Fibroblast of skin of abdomen (primary cell): ENCODE measurements at places on chromosomes 5 and 9.

- DNase-seq, result no peak
Observed at GRCh38 chr5:2762744-2763532, 11.5 kb upstream of the IRX2 start.

DNA sequence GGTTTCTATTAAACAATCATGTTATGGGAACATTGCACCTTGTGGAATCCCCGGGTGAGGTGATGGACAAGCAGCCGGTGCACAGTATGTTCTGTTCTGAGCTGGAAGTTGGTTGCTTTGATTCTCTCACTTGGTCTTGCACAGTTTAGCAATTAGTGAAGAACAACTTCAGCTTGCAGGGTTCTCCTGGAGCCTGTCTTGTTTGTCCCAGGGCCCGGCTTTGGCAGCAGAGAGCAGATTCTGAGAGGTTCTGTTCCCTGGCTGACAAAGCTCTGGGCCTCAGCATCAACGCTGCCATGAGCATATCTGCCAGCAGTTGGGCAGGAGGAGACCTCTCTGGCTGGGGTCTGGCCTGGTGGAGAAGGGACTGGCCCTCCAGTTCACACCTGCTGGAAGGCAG lies 16.9 kb downstream of the GADD45G start:
- DNase-seq, result no peak

DNA sequence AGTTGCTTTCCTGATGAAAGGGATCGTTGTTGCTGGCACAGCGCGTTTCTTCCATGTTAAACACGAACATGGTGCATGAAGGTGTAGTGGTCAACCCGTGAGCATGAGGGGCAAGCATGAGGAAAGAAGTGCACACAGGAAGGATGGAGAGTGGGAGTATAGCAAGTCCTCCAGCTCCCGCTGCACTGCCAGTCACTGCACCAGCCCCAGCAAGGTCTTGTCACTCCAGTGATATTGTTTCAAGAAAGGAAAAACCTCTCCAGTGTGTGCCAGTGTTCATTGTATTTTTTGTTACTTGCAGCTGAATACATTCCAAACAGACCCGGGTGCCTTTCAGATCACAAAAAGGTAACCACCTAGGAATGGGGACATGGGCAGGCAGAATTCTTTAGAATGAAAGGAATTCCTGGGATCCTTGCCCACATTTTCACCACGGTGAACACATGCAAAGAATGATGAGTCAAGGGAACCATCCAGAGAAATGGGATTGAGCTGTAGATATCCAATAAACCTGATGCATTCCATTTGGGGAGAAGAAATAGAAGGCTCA lies 186.3 kb downstream of the AOPEP start:
- DNase-seq, result peak; percentile 96

GRCh38 chr5:50964746-50965653 lies 298.6 kb downstream of the PARP8 start:
- DNase-seq, result no peak

DNA sequence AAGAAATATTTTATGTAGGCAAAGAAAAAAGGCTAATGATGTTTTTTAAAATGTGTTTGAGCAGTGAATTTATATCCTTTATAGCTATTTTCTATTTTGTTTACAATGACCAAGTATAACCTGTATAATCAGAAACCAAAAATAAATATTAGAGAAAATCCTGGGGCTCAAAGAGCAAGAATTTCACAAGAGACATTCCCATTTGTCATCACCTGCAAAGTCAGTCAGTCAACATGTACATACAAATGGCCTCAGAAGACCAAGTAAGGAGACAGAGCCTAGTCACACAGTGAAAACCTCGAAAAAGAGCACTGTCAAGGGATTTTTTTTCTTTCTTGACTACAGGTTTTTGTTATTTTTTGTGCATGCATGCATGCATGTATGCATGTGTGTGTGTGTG lies 231.4 kb downstream of the GLIS3 start:
- no peak for DNase-seq

- DNase-seq, result peak; percentile 57
Observed at GRCh38 chr9:18343784-18344183, 130.2 kb upstream of the ADAMTSL1 start.

GRCh38 chr5:53418409-53418808 lies 62.0 kb upstream of the FST start:
- DNase-seq, result no peak

- DNase-seq, result no peak
Observed at GRCh38 chr5:29351170-29351569, 1842.3 kb upstream of the CDH6 start.
